Anterior cingulate cortex (tissue), 58 donors: ENCODE measurements at places on chromosomes 4 and X.

DNA sequence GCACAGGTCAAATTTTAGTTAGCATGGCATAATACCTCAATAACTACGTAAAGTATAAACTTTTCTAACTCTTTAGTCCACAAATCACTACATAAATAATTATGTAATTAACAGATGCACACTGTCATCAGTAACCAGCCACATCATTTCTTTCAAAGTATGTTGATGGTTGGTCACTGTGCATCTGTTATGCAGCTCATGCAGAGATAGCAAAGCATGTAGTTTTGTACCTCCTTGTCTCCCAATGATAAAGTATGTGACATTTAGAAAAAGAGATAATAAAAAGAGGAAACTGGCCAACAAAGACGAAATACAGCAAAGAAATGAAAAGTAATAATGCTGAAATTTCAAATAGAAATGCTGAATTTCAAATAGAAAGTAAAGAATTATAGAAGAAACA lies 2.9 kb downstream of the LAMTOR3 start:
- no peak for DNase-seq

DNA sequence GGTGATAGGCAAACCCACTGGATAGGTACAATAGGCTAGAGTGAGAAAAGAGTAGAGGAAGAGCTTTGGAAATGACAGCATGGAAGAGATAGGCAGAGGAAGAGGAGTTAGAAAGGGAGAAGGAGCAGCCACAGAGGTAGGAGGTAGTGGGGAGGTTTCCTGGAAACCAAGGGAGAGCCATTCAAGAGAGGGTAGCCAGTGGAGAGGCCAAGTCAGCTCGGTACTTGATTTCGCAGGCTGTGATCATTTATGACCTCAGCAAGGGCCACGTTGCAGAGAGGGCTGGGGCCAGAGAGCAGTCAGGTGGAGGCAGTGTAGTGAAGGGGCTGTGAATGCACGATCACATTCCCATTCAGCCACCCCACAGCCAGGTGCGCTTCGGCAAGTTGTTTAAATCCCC lies 76.0 kb downstream of the TMEM131L start:
- DNase-seq = no peak

- no peak for DNase-seq
Measured at GRCh38 chrX:136794080-136794479, 13.3 kb upstream of the ARHGEF6 start.

DNA sequence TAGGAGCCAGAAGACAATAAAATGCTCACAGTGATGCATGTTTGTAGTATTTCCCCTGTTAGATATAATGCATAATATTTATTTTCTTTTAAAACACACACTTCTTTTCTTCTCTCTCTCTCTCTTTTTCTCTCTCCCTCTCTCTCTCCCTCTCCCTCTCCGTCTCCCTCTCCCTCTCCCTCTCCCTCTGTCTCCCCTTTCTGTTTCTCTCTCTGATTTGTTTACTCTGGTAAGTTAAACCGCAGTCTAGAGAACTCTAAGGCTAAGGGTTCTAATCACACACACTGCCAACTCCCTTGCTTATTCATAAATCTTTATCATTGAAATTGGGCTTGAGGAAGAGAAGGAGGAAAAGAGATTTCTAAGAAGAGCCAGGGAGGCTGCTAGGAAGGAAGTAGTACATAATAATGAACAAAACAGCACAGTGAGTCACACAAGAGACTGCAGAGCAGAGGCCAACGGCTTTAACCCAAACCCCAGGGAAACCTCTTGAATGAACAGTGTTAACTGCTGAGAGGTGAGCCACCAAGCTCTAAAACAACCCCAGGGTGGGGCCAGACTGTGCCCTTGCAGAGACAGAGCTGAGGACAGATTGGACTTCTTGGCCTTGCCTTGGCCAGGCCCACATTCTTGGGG lies 9.1 kb upstream of the PHOX2B start:
- DNase-seq = no peak

- no peak for DNase-seq
Measured at GRCh38 chrX:100297728-100298127, 112.3 kb downstream of the PCDH19 start.

- no peak for DNase-seq
Measured at GRCh38 chr4:151806511-151806927, 45.7 kb upstream of the GATB start.

- DNase-seq = no peak
Measured at GRCh38 chr4:16725252-16725651, 173.2 kb downstream of the LDB2 start.

DNA sequence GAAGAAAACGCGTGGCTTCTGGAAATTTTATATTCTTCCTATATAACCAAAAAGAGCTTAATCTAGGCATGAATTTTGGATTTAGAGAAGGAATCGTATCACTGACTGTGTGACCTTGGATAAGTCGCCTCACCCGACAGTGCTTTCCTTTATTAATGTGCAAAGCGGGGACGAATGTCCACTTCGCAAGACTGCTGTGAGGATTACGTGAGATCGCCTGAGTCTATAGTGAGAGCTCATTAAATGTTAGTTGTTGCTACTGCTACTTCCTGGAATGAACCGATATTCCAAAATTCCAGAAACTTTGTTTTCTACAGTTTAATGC lies 448 bp upstream of the TBC1D8B start:
- DNase-seq = no peak

- no peak for DNase-seq
Measured at GRCh38 chr4:68724426-68724825, 54.0 kb upstream of the UGT2B15 start.

- DNase-seq = no peak
Measured at GRCh38 chr4:148268835-148269234, 173.4 kb downstream of the NR3C2 start.

GRCh38 chr4:94290245-94290644 lies 52.4 kb downstream of the HPGDS start:
- no peak for DNase-seq

- no peak for DNase-seq
Measured at GRCh38 chr4:183147196-183147595, 48.1 kb downstream of the WWC2 start.
